AG09309 (cell line): ENCODE measurements at places on chromosomes 1 and 21.
A peak's percentile ranks its signal among the peaks of the same experiment; 100 is the strongest.

DNA sequence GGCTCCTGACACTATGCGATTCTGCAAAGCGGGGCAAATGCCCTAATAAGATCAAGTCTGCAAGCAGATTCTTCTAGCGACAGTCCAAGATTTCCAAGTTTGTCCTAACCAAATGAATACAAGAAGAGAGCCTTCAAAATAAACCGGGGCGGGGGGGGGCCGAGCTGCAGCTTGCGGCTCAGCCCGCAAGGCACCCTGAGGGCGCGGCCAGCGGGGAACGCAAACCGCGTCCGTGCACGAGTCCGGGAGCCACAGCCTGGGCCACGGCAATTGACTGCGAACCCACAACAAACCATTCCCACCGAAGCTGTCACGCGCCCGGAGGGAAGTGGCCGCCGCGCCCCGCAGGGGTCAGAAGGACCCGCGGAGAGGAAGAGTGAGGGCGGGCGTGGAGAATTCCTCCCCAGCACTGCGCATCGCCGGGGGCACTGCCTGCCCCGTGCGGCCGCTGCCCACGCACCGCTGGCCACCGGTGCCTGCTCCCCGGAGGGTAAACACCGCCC lies 687 bp downstream of the TGFBR3 start:
- no peak for DNase-seq

- no peak for DNase-seq
Measured at GRCh38 chr1:230136453-230137336, 69.7 kb downstream of the GALNT2 start.

DNA sequence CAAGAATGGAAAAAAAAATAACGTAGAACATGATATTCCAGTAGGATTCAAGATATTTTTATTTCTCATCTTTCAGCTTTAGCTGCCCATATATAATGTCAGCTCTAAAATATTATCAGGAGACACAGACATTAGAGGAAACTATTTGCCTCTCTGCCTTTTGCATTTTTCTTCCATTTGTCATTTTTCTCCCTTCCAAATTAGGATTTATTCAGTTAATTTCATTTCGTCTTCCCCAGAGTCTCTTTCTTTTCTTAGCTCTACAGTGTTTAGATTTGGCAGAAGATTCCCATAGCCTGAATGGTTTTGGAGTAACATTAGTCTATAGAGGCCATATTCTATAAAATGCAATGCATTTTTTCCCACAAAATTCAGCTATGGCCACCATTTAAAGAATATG lies 5.1 kb upstream of the ENAH start:
- no peak for DNase-seq

DNA sequence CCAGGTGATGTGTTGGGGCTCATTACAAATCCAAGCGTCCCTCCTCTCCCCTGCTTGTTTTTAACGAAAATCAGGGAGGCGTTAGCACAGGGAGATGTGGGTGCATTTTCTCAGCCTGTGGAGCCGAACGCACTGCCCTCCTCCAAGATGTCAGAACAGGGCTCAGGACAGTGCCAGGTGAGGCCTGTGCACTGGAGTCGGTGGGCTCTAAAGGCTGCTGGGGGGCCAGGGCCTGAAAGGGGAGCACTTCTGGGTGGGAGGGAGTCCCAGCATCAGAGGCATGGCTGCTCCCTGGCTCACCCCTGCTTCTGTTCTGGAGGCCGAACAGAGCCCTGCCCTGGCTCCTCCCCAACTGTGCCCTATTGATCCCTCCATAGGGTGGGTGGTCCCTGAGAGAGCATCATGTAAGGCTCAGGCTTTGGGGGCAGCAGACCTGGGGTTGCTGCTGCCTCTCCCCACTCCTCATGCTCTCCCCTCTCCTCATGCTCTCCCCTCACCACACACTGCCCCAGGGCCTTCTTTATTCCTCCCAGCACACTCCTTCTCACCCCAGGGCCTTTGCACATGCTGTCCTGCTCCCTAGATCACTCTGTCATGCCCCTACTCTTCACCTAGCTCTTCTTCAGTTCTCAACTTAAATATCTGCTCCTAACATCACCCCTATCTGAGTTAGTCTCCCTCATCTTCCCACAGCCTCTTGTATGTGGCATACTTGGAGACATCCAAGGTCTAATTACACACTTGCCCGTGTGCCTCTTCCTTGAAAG lies 725.2 kb downstream of the PTPRU start:
- no peak for DNase-seq

- DNase-seq: no peak
Measured at GRCh38 chr1:110280126-110280525, 59.1 kb upstream of the RBM15 start.

DNA sequence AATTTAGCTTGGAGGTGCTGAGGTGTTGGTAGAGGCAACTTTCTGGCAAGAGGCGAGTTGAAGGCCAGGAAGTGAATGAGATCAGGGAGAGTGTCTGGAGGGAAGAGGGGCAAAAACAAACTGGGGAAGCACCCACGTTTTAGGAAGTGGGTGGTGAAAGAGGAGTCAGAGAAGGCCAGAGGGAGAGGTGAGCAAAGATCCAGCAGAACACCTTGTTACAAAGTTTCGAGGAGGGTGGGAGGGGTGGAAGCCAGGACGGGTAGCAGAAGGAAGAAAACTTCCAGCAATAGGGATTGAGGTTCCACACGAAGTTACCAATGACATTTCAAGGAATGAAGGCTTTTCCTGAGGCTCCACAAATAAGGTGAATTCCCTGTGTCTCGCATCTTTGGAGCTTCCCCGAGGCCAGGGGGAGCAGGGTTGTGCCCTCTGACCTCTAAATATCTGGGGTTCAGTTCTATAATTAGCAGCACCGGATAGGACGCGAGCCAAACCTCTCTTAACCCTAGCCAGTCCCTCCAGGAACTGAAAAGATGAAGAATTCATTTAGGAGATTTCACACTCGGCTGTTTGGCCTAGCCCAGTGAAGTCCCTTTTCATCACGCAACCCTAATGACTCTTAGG lies 578 bp upstream of the SESN2 start:
- no peak for DNase-seq

DNA sequence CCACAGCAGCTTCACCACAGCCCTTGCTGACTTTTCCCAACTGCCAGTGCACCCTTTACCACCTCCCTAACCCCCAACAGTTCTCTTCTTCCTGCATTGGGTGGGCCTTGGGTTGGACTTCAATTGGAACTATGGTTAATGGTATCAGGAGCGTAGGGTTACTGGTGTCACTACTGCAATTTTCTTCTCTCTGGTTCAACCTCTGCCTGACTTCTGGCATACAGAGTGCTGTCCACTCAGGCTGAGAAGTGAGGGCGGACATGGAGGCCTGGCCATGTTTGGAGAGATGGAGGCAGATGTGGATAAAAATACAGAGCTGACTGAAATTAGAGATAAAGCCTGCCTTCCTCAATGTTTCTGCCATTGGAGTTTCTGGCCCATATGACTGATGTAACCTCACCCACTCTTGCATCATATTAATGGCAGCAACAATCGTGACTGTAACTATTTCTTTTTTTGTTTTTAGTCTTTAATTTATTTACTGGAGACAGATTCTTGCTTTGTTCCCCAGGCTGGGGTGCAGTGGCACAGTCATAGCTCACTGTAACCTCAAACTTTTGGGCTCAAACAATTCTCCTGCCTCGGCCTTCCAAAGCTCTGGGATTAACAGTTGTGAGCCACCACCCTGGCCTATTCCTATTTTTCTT lies 87.8 kb downstream of the NAV1 start:
- DNase-seq: no peak

DNA sequence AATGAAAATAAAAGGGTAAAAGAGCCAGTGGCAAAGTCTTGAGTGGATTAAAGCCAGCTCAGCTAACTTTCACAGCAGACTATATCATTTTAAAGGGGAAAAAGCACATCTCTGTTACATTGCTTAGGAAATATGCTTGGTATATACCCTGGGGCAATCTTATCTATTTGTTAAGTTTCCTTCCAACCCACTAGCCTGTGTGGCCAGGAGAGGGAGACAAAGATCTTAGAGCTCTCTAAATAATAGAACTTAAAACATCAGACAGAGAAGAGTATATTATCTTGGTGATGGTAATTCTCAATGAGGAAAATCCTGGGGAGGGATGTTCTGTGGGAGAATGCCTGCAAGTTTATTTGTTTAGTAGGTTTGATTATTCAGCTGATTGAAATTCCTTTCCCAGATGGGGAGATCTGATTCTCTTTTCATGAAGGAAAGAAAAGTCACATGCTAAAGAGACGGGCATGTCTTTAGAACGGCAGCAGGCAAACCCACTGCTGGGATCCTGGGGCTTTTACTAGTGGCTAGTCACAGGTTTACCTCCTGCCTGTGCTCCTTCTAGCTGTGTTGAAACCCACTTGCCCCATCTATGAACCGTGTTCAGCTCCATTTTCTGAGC lies 3.6 kb downstream of the KCNE2 start:
- peak; percentile 83 for DNase-seq

DNA sequence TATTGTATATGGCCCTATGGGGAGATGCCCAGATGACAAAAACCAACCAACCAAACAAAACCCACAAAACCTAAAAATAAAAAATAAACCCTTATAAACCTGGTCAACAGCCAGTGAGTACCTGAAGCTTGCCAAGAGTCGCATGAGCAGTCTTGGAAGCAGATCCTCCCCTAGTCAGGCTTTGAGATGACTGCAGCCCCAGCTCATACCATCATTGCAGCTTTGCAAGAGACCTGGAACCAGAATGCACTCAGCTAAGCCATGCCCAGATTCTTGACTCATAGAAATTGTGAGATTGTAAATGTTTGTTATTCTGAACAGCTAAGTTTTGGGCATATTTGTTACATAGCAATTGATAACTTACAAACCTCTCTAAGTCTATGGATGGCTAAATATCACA lies 326.8 kb downstream of the HLX start:
- no peak for DNase-seq

DNA sequence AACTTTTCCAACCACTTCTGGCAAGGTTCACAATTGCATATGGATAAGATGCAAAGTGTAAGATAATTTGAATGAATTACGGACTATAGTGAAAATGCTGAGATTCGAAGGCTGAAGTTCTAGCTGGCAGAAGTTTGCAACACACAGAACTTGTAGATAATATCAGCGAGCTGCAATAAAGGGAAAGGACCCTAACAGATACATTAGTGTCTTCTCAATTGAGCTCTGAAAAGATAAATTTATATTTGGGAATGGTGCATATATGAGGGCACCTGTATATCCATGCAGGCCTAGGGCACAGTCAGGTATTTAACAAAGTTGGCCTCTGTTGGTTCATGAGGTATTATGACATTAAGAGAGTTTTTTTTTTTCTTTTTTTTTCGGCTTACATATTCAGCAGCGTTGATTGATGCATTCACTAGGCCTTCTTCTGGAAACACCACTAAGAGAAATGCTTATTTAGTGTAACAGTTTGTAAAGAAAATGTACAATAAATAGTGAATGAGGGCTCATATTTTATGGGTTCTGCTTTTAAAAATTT lies 2.2 kb downstream of the NFIA start:
- no peak for DNase-seq

DNA sequence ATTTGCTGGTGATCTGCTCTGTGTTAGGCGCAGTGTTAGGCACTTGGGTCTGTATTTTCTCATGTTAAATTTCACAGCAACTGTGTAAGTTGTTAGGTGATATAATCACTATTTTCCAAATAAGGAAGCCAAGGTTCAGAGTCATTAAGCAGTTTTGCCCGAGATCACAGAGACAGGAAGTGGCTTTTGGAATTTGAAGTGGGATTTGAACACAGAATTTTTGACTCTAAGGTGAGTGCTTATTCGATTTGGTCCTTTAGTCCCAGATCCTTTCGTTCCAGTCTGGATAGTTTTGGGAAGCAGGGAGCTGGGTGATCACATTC lies 114.9 kb downstream of the NMNAT2 start:
- no peak for DNase-seq

DNA sequence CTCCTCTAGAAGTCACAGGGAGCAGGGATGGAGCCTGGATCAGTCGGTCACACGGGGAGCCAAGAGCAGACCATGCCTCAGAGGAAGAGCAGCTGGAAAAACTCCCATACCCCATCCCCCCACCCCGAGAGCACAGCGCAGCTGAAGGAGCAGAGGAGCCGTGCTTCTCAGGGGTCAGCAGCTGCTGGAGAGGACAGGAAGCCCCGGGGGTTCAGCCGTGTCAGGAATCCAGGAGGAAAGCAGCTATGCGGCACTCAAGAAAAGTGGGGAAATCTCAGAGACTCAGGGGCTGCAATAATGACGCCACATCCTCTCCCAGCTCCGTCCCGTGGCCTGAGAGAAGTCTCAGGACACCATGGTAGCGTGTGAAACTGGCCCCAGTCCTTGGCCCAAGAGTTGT lies 102.3 kb downstream of the NPHP4 start:
- DNase-seq: no peak

GRCh38 chr1:111738436-111739193 lies 580 bp downstream of the INKA2 start:
- DNase-seq: no peak

DNA sequence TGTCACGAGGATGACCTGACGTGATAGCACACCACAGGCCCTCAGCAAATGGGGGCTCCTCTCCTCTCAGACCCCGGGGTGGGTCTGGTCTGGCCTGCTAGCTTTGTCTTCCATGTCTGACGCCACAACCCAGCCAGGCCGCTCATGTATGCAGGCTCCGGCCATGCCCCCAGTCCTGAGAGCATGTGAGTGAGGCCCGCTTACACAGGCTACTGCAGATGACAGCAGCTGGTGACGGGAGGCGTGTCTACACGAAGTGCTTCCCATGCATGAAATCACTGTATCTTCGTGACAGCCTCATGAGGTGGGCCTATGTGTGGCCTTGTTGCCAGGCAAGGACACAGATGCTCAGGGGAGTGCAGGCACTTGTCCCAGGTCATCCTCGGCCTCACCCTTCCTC lies 16.4 kb downstream of the WNT4 start:
- DNase-seq: no peak

DNA sequence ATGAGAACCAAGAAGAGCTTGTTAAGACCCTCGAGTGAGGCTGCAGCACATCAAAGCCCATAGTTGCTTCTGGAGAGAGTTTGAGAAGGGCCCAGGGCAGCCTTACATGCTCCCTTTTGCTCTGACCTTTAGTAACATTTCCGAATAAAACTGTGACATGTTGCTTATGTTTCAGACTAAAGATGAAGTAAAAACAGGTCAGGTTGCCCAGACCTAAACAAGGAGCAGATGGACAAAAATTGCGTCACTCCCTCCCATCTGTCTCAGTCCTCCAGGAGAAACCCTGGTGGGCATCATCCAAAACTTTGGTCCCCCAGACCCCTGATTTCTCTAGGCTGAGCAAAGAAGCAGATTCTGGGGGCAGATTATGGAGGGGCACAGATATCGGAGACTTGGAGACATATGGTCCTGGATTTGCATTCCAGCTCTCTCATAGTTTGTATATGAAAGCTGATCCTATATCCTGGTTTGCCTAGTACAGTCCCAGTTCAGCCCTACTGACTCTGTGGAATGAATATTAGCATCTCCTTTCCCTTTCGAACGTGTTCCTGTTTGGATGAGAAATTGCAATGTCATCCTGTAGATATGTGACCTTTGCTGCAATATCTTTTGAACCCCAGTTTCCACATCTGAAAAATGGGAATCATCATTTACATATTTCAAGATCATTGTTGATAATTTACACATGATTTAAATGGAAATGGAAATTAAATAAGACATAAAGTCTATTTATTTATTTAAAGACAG lies 304.9 kb upstream of the USP24 start:
- no peak for DNase-seq

GRCh38 chr1:214108097-214108446 lies 120.3 kb downstream of the PROX1 start:
- DNase-seq: no peak

- no peak for DNase-seq
Measured at GRCh38 chr1:244397131-244397530, 54.6 kb downstream of the ADSS2 start.
